ENCODE measurements at places on chromosomes 11 and 22.
A peak's percentile ranks its signal among the peaks of the same experiment; 100 is the strongest.

- no peak for DNase-seq
Measured at GRCh38 chr22:46290843-46291785, 5.6 kb upstream of the GTSE1 start.

- DNase-seq: no peak
Measured at GRCh38 chr11:7889985-7890384, 41.1 kb downstream of the OR10A6 start.

GRCh38 chr11:60993615-60994014 is 22.1 kb downstream of the CD6 start:
- no peak for DNase-seq

DNA sequence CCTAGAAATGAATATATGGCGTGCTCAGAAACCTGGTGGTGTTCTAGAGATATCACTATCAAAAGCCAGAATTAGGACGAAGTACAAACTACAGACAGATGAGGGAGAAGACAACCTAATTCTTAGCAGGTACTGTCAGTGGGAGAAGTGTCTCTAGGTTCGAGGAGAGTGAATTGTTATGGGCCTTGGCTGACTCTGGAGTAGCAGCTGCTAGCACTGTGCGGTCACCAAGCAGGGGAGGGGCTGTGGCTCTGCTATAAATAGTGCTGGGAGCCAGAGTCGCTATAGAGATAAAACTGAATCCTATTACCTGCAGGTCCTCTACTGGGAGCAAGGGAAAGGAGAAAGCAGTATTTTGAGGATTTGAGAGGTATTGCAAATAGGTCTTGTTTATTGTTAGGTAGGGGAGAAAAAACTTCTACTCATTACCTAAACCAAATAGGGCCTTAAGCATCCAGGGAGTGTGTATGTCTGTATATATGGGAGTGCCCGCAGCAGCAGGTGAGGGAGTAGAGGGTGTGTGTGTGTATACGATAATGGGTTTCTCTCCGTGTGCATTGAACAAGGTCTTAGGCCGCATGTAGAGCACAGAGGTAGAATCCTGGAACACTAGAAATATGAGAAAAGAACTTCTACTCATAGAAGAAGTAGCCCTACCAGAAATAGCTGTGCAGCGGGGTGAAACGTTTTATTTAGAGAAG is 2.2 kb downstream of the MADD start:
- DNase-seq: no peak

DNA sequence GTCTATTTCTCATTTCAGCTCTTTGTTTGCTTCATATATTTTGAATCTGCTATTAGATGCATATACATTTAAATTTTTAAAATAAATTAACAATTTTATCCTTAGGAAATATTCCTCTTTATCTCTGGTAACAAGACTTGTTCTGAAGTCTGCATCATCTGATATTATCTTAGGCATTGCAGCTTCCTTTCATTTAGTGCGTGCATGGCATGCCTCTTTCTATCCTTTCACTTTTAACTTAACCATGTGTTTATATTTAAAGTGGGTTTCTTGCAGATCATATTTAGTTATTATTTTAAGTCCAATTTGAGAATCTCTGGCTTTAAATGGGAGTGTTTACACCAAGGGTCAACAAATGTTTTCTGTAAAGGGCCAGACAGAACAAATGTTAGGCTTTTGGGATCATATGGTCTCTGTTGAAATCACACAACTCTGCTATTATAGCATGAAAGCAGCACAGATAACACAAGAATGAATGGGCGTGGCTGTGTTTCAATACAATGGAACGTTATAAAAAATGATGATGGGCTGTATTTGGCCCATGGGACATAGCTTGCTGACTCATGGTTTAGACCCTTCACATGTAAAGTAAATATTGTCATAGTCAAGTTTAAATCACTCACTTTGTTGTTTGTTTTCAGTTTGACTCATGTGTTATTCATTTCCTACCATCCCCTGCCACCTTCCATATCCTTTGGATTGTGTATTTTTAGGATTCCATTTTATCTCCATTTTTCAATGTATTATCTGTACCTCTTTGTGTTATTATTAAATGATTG is 83.9 kb upstream of the SNX19 start:
- DNase-seq: peak; percentile 69

DNA sequence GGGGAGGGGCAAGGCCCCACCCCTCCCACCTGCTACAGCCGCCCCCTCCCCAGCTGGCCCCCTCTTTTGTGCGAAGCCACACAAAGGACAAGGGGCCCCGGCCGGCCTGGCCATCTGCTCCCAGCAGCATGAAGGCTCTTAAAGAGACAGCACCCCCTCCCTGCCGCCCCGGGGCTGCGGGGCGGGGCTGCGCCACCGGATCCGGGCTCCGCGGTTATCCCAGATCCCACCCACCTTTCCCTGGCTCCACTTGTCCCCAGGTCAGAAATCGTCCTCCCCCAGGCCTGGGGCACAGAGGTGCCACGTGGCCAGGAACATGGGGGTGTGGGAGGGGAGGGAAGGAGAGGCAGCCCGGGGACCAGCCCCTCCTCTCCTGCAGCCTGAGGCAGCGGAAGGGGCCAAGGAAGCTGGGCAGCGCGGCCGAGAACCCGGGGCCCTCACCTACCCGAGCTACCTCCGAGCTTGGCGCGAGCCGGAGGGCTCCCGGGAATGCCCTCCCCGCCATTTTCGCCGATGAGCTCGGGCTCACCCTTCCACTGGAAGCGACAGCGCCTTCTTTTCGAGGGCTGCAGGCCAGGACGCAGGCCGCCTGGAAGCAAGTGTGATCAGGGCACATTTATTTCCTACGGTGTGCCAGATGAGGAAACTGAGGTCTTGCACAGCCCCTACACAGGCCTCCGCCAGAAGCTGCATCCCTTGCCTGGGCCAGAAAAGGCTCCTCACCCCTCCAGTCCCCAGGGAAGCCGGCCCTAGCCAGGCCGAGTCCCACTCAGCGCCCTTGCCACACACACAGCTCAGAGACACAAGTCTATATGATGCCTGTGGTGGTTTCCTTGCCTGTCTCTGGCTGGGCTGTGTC is 2.5 kb upstream of the RCOR2 start:
- no peak for DNase-seq

DNA sequence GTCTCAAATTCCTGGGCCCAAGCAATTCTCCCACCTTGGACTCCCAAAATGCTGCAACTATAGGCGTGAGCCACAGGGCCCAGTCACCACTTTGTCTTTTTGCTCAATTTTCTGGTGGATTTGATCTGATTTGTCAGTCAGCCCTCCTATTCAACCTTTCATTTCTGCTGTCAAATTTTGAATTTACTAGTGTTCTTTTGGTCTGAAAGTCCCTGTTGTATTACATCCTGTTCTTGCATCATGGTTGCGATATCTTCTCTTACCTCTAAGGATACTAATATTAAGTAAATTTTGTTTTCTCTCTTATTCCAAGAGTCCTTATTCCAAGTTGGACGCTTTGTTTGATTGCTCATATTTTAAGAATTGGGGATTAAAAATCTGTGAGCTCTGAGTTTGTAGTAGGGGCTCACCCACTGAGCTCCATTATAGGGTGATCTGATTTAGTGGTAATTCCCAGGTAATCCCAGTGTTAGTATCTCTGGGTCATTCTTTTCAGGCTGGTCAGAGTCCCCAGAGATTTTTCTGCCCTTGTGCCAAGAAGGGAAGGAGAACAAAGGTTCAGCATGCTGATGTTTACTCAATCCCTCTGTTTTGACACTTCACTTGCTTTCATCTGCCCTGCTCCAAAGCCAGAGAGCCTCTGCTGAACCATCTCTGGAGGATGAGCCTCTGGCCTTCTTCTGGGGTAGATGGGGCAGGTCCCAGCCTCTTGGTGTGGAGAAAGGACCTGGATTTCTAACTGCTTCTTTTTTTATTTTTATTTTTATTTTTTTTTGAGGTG is 10.0 kb downstream of the UPB1 start:
- no peak for DNase-seq

DNA sequence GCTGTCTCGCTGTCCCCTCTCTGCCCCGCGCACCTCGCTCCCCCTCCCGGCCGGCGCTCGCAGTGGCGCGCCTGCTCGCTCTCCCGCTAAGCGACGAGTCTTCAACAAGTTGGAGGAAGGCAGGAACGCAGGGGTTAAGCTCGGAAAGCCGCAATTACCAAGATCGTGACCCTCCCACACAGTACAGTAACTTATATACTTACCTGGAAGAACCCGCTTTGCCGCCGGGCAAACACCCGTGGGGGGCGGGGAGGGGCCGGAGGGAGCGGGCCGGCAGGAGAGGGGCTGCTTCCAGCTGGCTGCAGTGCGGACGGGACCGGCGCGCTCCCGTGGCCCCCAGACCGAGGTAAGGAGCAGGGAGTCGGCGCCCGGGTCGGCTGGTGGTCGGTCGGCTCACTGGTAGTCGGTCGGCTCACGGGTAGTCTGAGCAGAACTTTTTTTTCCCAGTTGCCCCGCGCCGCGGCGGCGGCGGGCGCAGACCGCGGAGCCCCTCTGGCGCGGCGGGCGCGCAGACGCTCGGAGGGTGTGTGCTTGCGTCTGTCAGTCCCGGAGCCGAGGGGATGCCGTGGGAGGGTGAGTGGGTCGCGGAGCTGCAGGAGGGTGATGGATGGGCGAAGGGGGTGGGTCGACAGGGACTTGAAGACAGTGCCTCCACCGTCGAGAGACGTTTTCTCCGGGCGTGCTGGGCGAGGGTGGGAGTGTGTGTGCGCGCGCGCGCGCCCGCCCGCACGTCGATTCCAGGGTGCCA is 101.2 kb upstream of the HSD17B12 start:
- peak; percentile 30 for DNase-seq

DNA sequence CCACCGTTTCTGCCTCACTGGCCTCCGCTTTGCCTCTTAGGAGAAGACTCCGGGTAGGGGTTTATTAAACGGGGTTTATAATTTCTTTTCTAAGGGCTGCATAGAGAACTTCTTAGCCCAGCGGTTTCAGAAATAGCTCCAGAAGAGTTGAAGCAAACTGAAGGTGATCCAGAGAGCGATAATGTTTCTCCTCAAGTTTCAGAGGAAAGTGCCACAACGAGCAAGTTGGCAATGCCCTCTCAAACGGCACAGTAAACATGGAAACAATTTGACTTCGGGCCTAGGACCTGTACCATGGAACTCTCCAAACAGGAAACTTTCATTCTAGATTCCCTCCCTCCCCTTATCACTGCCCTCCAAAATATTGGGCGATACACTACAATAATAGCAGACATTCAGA is 1.0 kb downstream of the ADSL start:
- no peak for DNase-seq

GRCh38 chr22:39928536-39929520 is 27.9 kb downstream of the GRAP2 start:
- peak; percentile 33 for DNase-seq

- DNase-seq: no peak
Measured at GRCh38 chr22:24883432-24883831, 63.1 kb downstream of the LHFPL7 start.

- DNase-seq: peak; percentile 23
Measured at GRCh38 chr11:112793416-112793815, 167.8 kb upstream of the NCAM1 start.

DNA sequence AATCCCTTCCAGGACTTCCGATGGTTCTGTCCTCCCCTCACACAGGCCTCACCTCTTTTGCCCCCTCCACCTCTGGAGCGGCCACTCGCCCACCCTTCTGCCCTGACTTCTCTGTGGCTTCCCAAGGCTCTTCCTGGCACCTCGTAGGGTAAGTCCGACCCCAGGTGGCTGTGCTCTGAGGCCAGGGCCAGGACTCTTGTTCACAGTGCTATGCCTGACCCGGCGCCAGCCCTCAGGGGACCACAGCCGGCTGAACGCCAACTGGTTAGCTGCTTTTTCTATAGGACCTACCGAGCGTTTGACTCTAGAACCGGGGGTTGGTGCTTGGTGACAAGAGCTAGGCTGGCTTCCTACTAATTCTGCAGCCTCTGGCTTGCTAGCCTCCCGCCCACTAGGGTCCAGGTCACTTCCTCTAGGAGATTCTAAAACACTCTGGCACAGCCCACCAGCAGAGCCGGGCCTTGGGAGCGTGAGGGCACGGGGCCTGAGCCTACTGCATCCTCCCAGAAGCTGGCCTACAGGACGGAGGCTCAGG is 28.4 kb upstream of the KCNQ1OT1 start:
- no peak for DNase-seq

- no peak for DNase-seq
Measured at GRCh38 chr11:118201966-118202365, 22.8 kb downstream of the JAML start.

DNA sequence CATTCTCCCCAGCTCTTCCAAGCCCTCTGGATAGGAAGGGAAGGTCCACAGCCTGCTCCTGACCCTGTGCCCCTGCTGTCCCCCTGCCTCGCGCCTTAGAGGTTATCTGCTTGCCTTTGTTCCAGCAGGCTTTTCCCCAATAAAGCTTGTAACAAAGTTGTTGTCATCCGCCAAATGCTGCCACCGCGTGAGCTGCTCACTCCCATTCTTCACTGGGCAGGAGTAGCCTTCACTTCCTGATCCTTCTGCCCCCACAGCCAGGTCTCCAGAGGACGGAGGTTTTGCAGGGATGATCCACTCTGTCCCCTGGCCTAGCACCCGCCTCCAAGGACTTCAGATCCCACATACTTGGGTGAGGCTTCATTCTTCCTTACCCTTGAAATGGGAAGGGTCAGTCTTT is 94.0 kb upstream of the RASSF10 start:
- no peak for DNase-seq

- DNase-seq: no peak
Measured at GRCh38 chr11:35924811-35925210, 19.1 kb upstream of the LDLRAD3 start.

DNA sequence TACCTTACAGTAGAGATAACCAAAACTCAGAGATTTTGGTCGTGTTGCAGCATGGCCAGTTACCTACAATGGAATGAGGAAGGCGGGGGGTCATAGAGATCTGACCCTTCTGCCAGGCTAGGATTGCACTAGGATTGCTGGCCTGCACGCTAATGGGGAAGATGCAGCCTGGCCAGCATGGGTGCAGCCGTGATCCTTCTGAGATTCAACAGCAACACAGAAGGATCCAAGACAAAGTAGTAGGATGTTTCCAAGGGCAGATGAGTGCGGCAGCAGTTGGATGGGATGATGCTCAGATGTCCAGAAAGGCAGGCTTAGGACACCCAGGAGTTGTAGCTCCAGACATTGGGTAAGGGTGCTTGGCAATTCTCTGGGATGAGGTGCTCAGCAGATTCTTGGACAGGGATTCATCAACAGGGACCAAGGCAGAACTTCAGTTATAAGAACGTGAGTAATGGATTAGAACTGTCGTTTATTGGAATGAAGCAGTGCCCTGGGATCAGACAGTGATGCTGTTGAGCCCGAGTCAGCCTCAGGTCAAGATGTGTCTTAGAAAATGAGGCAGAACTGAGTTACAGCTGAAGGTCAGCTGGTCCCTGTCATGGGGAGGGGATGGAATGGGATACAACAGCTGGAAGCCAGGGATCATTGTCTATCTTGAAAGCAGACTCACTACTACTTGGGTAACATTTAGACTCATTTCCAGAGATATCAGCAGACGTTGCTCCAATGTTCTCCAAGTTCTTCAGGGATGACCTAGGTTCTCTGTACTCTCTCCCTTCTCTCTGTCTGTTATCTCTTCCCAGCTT is 71.0 kb downstream of the PARVA start:
- DNase-seq: no peak

- no peak for DNase-seq
Measured at GRCh38 chr11:30451167-30451566, 128.3 kb downstream of the ARL14EP start.

GRCh38 chr11:126479178-126479930 is 123.9 kb downstream of the ST3GAL4 start:
- no peak for DNase-seq

Data from RWPE1 (cell line).